ENCODE measurements at places on chromosomes 4 and X. TPM values are rescaled to one million over a fixed set of nuclear protein-coding genes. Genes with fewer than 3 reads are reported as not detected.

GRCh38 chr4:17535242-17535641 is 20.3 kb downstream of the CLRN2 start:
- DNase-seq = no peak

Gene FMR1NB
- not detected for polyA plus RNA-seq

Gene FRG1
- polyA plus RNA-seq = 34.3 TPM

Gene UCP1
- not detected for polyA plus RNA-seq

Gene PWWP3B
- polyA plus RNA-seq = 26.3 TPM

DNA sequence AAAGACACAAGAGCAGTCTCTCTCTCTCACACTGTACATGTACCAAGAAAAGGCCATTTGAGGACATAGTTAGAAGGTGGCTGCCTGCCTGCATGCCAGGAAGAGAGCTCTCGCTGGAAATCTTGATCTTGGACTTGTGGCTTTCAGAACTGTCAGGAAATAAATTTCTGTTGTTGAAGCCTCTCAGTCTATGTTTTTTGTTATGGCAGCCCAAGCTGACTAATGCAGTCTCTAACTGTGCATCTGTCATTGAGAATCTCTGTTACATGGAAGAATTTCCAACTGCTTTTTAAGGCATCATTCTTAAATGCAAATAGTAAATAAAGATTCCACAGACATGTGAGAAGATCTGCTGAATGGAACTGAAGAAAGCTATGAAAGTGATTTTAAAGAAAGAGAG is 198.3 kb downstream of the PCDH10 start:
- no peak for DNase-seq

DNA sequence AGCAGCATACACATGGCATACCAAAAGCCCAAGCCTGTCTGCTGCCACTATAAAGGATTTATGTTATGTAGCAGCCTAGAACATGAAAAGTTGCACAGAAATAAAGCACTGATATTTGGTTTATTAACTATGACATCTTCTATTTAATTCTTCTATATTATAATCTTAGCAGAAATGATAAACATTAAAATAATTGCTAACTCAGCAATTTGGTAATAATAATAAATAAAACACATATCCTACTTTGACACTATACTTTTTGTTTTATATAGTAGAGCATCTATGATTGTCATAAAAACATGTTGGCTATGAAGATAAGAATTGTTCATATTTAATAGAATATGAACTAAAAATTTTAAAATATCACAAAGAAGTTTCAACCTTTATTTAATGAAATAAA is 1733.3 kb upstream of the IGFBP7 start:
- DNase-seq = no peak

DNA sequence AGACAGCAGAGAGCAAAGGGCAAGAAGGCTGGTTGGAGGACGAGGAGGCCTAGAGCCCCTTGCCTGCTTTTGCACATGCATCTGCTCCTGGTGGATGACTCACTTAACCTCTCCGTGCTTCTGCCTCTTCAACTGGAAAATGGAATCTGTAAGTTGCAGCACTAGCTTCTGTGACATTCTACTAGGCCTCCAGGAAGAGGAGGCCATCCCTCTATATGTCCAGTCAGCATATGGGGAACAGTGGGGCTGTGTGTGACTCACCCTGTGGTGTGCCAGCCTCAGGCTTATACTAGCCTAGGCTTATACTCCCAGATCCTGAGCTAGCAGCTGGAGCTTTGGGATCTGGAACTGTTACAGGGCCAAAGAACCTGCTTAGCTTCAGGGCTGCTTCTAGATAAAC is 36.0 kb downstream of the RTL9 start:
- DNase-seq = no peak
